T follicular helper cell (primary cell): ENCODE measurements at places on chromosomes 12 and 14.
A peak's percentile ranks its signal among the peaks of the same experiment; 100 is the strongest.

- DNase-seq = no peak
Measured at GRCh38 chr14:30431552-30431951, 127.4 kb upstream of the G2E3 start.

GRCh38 chr12:130685250-130685787 lies 30.8 kb downstream of the RIMBP2 start:
- no peak for DNase-seq

- DNase-seq = no peak
Measured at GRCh38 chr12:52636592-52637258, 15.3 kb downstream of the KRT2 start.

GRCh38 chr14:64960762-64961276 lies 11.3 kb downstream of the RAB15 start:
- DNase-seq = no peak

- DNase-seq = peak; percentile 19
Measured at GRCh38 chr12:119659289-119659897, 8.5 kb upstream of the PRKAB1 start.

DNA sequence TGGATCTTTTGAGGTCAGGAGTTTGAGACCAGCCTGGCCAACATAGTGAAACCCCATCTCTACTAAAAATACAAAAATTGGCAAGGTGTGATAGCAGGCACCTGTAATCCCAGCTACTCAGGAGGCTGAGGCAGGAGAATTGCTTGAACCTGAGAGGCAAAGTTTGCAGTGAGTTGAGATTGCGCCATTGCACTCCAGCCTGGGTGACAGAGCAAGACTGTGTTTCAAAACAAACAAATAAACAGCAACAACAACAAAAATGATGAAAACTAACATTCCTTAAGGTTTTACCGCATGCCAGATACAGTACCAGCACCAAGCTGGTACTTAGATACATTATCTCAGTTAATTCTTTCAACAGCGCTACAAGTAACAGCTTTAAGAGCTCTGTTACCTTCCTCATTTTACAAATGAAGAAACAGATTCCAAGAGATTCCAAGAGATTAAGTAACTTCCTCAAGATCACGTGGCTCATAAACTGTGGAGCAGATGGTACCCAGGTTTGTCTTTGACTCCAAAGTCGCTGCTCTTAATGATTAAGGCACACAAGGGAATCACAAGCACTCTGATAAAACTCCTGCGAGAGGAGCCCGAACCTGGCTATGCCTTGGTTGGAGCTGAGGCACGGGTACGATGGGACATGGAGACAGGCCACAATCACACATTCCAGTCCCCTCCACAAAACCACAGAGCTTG lies 17.7 kb upstream of the PLEK2 start:
- no peak for DNase-seq

DNA sequence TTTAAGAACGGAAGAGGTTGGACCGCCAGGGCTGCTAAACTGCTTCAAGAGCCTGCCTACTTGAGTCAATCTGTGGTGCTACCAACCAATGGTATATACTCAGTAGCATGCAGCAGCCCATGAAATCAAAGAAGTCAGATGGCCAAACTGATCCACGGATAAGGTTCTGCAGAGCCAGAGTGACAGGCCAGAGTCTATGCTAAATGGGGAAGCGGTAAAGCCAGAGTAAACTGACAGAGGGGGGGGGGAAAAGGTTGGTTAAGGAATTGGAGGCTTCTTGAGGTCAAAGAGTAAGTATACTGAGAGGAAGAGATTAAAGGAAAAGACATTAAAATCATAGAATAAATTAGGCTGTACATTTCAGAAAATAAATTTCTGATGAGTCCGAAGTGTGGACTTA lies 15.4 kb upstream of the SLC6A13 start:
- DNase-seq = no peak

GRCh38 chr12:32734952-32735351 lies 20.7 kb downstream of the YARS2 start:
- DNase-seq = no peak

DNA sequence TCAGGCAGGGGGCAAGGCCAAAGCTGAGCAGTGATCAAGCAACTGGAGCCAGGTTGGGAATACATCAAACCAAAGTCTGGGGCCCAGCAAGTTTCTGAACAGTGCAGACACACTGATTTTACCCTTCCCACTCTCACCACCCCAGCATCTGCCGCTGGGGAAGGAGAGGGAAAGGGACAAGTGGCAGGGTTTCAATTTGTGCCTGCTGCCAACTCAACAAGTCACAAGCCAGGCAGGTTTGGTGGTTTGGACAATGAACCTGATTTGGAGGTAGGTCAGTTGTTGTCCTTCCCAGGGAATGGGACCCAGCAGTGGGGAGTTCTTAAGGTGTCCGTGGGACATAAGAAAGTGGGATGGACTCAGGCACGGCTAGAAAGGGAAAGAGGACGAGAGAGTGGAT lies 151.9 kb upstream of the NOS1 start:
- DNase-seq = no peak

DNA sequence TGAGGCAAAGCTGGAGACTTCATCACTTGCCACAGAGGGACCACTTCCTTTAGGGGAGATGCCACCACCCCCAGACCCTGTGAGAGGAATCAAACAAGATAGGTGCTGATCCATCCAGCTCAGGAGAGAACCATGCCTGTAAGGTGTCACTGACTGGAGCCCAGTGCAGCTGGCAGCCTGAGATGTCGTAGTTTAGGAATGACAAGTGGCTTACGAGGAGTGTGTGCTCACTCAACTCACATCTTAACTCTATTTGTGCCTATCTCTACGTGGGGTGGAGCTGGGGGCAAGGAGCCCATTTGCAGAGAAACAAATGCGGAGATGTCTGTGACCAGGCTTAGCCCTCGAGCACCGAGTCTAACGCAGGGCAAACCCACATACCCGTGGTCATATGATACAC lies 25.8 kb downstream of the CHFR start:
- no peak for DNase-seq

DNA sequence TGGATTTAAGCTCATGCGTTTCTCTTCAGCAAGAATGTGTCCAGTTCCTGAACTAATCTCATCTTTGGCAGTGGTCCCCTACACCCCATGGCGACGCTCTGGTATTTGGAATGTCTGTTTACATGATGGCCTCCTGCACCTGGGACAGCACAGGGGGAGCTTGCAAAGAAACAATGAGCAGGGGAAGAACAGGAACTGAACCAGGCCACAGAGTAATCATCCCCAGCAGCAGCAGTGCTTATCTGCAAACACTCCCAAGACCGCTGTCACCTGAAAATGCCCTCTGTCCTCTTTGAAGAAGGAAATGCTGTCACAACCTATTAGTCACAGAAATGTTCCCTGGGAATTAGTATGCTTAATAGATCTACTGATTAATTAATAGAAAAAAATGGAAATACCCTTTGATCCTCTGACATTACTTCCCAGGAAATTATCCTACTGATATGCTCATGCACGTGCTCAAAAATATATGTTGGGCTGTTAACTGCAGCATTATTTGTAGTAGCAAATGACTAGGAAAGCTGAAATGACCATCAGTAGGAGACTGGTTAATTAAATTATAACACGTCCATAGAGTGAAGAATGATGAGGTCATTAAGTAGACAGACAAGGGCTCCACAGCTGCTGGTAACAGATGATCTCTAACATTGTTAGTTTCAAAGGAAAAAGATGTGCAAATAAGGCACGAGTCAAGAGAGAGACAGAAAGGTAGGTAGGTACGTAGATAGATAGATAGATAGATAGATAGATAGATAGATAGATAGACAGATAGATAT lies 279.3 kb upstream of the FLRT2 start:
- no peak for DNase-seq
